ENCODE measurements at places on chromosomes 3 and 15. TPM values are rescaled to one million over a fixed set of nuclear protein-coding genes. Genes with fewer than 3 reads are reported as not detected.

MKRN3 gene
- total RNA-seq, result not detected

GJD2 gene
- not detected for total RNA-seq

OPA1 gene
- total RNA-seq, result 88.2 TPM

PRSS50 gene
- total RNA-seq, result not detected

CLDND1 gene
- total RNA-seq, result 216 TPM

TRANK1 gene
- total RNA-seq, result 1.0 TPM

CD96 gene
- total RNA-seq, result not detected

CPA3 gene
- total RNA-seq, result not detected

ADAMTSL3 gene
- 1.2 TPM for total RNA-seq

All from bronchial epithelial cell (primary cell).